Daoy (cell line): ENCODE measurements at places on chromosomes 7 and 10. TPM values are rescaled to one million over a fixed set of nuclear protein-coding genes. Genes with fewer than 3 reads are reported as not detected.

OR6B1 gene
- not detected in 2 replicates for total RNA-seq

VSTM4 gene
- total RNA-seq, result 3.3 and 9.5 TPM in 2 replicates

AHCYL2 gene
- total RNA-seq, result 22.0 and 26.1 TPM in 2 replicates

PTPRZ1 gene
- total RNA-seq, result 0.12 and 0.17 TPM in 2 replicates

AGR3 gene
- total RNA-seq, result not detected in 2 replicates

KIF11 gene
- total RNA-seq, result 53.8 and 63.8 TPM in 2 replicates

IKZF1 gene
- total RNA-seq, result 4.2 and 5.2 TPM in 2 replicates

ERVW-1 gene
- total RNA-seq, result not detected in 2 replicates

CDHR3 gene
- 0.18 and 0.74 TPM in 2 replicates for total RNA-seq

MEIG1 gene
- not detected in 2 replicates for total RNA-seq

ZCCHC24 gene
- 3.0 and 4.3 TPM in 2 replicates for total RNA-seq

TUBAL3 gene
- 0.23 and 0.54 TPM in 2 replicates for total RNA-seq

GBX1 gene
- not detected in 2 replicates for total RNA-seq

CALHM3 gene
- total RNA-seq, result 0.29 TPM in 1 of 2 replicates, not detected in the other

DRGX gene
- total RNA-seq, result not detected in 2 replicates
